ENCODE measurements at places on chromosomes 12 and 14.

GRCh38 chr14:53517270-53517960 lies 364.3 kb upstream of the DDHD1 start:
- no peak for DNase-seq

DNA sequence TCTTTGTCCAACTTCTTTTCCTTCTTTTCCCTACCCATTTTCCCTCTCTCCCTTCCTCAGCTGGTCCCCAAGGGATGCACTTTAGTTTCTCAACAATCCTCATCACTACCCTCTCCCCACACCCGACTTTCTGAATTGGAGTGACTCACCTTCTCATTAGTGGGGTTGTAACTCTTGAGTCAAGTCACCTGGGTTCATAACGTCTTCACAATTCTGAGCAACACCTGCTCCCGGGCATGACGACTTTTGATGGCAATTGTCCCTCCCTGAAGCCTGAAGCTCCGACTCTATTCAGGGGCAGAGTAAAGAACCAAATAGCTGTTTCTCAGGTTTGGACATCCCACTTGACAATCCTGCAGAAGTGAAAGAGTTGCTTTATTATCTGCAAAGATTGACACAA lies 82.7 kb upstream of the OTX2 start:
- no peak for DNase-seq

DNA sequence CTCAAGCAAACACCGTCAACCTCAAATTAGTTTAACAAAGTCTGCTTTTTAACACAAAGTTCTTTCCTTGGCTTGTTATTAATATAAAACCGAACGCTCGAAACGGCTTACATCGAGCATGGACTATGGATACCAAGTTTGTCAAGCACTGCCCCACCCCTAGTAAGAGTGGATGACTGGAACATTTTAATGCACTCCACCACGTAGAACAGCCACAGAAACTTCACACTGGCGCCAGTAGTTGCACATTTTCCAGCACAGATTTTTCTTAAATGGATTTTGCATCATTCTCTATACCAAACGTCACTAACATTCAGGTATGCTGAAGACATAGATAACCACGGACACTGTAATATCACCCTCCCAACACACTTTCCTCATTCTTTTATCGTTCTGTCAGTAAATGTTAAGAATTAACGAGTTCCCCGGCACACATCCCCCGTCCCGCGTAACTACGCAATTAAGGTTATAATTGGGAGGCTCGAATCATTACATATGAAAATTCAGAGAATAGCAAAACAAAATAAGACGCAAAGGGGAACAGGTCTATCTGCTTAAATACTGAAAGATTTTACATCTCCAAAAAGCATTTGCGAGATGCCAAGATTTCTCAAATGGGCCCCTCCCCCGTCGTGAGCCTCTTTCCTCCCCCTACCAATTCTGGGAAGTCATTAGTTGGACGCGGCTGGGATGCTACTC lies 990 bp downstream of the FERMT2 start:
- no peak for DNase-seq

GRCh38 chr14:68807148-68807600 lies 14.3 kb upstream of the ZFP36L1 start:
- DNase-seq: peak; percentile 90

DNA sequence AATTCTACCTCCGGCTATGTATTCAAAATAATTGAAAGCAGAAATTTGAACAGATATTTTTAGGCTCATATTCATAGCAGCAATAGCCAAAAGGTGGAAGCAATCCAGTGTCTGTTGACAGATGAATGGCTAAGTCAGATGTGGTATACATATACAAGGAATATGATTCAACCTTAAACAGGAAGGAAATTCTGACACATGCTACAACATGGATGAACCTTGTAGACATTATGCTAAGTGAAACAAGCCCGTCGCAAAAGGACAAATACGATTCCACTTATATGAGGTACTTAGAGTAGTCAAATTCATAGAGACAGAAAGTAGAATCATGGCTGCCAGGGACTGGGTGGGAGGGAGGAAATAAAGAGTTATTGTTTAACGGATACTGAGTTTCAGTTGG lies 331.6 kb downstream of the PCNX1 start:
- DNase-seq: no peak

GRCh38 chr14:70416338-70416724 lies 559 bp downstream of the SYNJ2BP start:
- DNase-seq: no peak

GRCh38 chr12:53159195-53159839 lies 21.2 kb upstream of the ZNF740 start:
- DNase-seq: peak; percentile 84

DNA sequence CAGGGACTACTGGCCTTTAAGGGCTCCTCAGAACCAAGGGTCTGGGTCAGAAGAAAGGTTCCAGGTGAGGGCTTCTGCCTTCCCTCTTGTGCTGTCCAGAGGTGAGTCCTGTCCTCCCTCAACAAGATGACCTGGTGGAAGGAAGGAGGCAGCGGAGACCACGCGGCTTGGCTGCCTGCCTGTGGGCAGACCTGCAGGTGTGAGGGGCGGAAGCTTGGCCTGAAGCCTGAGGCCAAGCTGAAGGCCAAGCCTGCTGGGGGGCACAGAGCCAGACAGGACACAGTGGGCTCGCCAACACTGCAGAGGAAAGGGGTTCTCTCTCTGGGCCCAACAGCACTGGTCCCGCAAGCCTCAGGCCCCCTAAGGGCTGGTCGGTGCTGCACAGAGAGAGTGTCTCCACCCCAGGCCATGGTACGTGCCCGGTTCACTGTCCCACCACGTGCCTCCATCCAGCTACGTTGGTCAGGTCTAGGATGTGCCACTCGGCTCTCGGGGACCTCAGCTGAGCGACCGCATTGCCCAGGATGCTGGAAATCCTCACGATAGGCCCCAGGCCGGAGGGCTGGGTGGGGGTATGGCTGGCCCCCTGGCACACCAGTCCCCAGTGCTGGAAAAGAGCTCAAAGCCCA lies 170.0 kb upstream of the PRMT8 start:
- no peak for DNase-seq

GRCh38 chr12:131124487-131125280 lies 171.0 kb downstream of the ADGRD1 start:
- DNase-seq: no peak

All from Kasumi-1 (cell line).